ENCODE measurements at places on chromosomes 1 and 21. TPM values are rescaled to one million over a fixed set of nuclear protein-coding genes. Genes with fewer than 3 reads are reported as not detected.
A peak's percentile ranks its signal among the peaks of the same experiment; 100 is the strongest.

- no peak for DNase-seq
These were observed 133.6 kb downstream of the EIF4G3 start for GRCh38 chr1:21042929-21043605.

GRCh38 chr1:43304314-43304681, 3.5 kb downstream of the TIE1 start:
- DNase-seq, result no peak

The NRIP1 gene
- total RNA-seq, result 18.1 TPM

DNA sequence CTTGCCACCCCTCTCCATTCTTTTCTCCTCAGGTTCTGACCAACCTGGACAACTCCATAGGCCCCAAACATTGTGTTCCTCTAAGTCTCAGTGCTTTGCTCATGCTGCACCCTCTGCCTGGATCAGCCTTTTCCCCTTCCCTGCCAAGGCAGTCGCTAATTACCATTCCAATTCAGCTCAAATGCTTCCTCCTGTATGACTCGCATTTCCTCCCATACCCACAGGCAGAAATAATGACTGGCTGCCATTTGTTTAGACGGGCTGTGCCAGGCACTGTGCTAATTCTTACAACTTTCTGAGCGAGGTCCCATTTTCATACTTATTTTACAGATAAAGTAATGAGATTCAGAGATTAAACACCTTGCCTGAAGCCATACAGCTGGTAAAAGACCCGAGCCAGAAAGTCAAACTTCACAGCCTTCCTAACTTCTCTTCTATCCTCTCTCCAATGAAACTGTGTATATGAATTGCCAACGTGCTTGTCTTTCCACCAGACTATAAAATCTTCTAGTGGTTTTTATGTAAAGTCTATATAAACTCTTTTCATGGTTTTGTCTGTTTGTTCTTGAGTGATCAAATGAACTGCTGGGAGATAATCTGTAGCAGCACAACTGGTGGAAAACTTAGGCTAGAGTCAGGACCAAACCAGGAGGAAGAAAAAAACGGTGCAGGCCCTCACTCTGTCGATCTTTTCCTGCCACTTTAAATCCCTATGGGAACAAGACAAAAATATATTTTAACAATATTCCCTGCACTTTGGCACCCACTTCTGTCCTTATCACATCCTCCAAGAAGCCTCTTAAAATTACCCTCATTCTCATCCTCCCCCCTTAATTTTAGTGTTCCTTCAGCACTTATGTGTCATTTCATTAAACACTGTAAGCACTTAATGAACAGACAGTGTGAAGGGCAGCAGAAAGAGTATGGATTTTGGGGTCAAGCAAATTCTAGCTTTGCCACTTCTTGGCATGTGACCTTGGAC, 33.7 kb downstream of the RAB3B start:
- no peak for DNase-seq

DNA sequence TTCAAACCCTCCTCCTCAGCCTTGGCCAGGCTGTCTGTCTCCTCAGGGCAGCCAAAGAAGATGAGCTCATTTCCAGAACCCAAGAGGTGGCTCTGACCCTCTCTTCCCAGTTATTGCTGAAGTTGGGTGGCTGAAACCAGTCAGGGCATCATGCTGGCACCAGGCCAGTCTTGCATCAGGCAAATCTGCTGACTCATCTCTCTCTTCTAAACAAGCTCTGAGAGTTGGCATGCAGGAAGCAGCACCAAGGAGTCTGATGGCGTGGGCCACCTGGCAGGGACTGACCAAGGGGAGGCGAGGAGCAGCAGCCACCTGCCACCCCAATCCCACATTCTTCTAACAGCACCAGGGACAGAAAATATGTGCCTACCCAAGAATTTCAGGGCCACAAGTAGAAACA, 104.8 kb upstream of the ATP1A1 start:
- DNase-seq, result peak; percentile 34

The CCDC185 gene
- total RNA-seq, result not detected

- no peak for DNase-seq
These were observed 180.8 kb downstream of the BRINP2 start for GRCh38 chr1:177351361-177352108.

The KRTAP10-2 gene
- not detected for total RNA-seq
